ENCODE measurements at places on chromosomes 3 and 15.

GRCh38 chr3:45870099-45870498, 16.2 kb upstream of the CCR9 start:
- DNase-seq, result peak; percentile 76

GRCh38 chr15:51135276-51135675, 40.6 kb upstream of the TNFAIP8L3 start:
- no peak for DNase-seq

GRCh38 chr3:60574046-60574769, 677.0 kb downstream of the FHIT start:
- DNase-seq, result no peak

DNA sequence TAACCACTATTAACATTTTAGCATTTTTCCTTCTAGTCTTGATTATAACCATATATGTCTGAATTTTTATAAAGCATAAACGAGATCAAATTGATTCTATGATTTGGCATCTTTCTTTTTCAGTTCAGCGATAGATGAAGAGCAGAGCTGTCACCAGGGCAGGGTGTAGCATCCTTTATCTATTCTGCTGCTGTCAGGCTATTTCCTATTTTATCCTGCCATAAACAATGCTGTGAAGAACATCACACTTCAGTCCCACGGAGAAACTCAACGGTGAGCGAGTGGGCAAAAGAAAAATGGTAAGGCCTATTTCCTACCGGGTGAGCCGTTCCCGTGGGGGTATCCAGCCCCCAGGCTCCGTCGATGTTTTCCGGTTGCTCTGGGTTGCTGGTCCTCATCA, 15.5 kb downstream of the TMEM40 start:
- no peak for DNase-seq

Data from CD4-positive, alpha-beta T cell treated with Interleukin-6 at 100 ng/mL for 8 hours (primary cell).